ENCODE measurements at places on chromosomes 1 and 21.

- DNase-seq, result no peak
Measured at GRCh38 chr1:33162141-33162540, 19.7 kb downstream of the TRIM62 start.

GRCh38 chr1:197268012-197268411 is at the start of gene CRB1:
TSS of gene CRB1 (plus strand) at chr1:197268252. CDS start at chr1:197268413, 161 bp downstream.
- no peak for DNase-seq

DNA sequence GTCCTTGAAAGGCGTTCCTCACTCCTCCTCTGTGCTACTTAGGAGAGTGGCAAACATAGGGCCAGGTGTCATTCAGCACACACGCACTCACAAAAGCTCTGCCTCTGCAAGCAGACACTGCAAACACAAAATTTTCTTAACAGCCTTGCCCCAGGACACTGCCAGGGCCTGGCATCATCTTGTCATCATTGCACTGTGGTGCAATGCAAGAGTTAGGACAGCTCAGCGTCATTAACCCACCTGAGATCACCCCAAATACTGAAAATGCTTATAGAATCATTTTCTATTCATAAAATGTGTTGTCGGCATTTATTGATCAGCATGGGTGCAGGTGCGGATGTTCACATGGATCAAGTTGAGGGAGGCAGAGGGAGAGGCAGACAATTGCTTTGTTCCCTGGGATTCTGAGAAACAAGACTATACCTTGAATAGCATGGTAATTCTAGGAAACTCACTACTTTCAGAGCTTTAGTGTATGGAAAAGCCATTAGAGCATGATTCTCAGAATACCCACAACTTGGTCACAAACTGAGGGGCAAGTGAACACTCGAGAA is 3.0 kb downstream of the ADAM30 start:
- DNase-seq, result no peak

DNA sequence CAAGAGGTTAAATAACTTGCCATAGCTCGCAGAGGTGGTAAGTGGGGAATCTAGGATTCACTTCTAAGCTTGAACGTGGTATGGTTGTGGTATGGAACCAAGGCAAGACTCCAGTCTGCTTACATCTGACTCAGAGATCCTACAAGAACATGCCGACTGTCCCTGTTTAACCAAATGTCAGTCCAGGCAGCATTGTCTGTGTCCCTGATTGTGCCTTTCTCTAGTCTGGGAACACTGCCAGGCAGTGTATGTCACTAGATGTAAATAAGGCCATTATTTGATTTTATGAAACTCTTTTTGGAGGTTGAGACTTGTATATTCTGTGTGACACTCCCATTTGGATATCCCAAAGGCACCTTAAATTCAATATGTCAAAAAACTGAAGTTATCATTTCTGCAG is 96.0 kb downstream of the NOS1AP start:
- no peak for DNase-seq

DNA sequence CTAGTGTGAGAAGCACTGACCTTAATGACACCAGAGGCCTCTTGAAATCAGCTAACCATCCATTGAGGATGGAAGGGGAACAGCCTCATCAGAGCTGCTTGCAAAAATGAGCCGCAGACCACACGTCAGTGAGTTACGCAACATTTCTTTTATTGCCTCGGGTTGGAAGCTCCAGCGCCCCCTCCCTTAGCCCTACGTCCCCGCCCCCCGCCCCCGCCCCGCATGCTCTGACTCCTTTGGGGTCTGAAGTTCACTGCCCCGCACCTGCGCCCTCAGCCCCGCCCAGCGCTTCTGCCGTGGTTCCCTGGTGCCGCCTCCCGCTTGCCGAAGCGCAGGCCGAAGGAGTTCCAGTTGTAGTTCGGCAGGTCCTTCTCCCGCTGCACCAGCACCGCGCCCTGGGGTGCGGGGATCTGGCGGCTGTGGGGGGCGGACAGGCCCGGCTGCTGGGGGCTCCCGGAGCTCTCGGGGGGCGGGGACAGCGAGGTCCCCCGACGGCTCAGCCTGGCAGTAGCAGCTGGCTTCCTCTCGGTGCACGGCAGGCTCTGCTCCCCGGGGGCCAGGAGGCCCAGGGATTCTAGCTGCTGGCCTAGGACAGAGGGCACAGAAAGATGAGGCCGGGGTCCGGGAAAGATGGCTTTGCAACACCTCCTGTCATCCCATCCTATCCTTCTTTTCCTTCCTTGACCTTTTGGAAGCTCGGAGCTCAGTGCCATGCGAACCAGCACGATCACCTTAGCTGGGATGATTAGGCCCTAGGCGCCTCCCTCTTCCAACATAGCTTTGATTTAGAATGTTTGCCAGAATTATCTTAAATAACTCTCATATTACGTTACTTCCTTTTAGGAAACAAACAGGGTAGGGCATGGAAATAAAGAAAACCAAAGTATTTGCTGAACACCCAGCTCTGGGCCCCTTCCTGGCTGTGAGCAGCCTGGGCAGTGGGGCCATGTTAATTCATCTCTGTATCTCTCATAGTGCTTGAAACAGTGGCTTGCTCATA is 5.8 kb downstream of the KISS1 start:
- no peak for DNase-seq

- DNase-seq, result no peak
Measured at GRCh38 chr1:189424746-189425331, 1052.8 kb downstream of the BRINP3 start.

- no peak for DNase-seq
Measured at GRCh38 chr1:117815926-117816325, 113.5 kb downstream of the GDAP2 start.

DNA sequence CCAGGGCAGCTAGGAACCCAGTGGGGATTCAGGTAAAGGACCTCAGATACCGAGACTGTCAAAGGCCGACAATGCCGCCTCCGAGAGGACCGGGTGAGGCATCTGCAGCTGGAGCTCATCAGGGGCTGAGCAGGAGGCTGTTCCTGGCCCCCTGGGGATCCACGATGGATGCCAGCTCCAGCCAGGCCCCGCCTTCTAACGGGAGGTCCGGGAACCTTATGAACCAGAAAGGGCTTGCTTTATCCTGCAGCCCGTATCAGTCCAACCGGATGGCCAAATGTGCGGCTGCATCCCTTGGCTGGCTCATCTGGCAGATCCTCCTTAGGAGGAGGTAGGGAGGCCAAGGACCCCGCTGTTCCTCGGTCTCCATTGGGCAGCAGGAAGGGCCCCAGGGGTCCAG is 32.0 kb downstream of the SLC45A1 start:
- no peak for DNase-seq

- peak; percentile 34 for DNase-seq
Measured at GRCh38 chr1:31788825-31789256, 24.7 kb upstream of the ADGRB2 start.

- DNase-seq, result no peak
Measured at GRCh38 chr1:236345728-236346127, 48.4 kb upstream of the EDARADD start.

GRCh38 chr1:110408488-110408887 is 994 bp upstream of the LAMTOR5 start:
- peak; percentile 46 for DNase-seq

GRCh38 chr21:45138199-45139002 is 64.0 kb downstream of the ADARB1 start:
- peak; percentile 69 for DNase-seq

- DNase-seq, result no peak
Measured at GRCh38 chr1:222543817-222544216, 4.1 kb downstream of the HHIPL2 start.

DNA sequence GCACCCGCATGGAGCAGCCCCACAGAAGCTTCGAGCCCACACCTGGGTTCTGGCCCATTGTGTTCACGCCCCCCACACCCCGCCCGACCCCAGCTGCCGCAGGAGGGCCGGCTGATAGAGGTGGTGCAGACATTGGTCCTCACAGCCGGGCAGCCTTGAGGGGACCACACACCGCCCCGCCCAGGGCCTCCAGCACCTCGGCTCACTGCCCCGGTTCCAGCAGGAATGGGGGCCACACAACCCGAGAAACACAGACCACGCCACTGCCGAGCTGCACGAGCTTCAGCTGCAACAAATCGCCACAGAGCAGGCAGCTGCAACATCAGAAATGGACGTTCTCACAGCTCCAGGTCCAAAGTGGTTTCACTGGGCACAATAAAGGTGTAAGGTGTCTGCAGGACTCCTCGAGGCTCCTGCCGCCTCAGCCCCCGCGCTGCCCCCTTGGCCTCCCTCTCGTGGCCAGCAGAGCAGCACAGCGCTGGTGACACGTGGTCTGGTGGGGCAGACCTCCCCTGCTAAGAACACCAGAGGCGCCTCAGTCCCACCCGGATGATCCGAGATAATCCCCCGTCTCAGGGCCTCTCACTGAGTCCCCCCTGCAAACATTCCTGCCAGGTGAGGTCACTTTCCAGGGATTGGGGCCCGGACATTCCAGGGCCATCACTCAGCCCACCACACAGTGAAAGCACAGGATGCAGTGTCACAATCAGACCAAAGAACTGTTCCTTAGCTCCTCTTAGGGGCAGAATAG is 62.3 kb upstream of the ADARB1 start:
- DNase-seq, result no peak

GRCh38 chr21:37374027-37374426 is 7.5 kb downstream of the DYRK1A start:
- no peak for DNase-seq

DNA sequence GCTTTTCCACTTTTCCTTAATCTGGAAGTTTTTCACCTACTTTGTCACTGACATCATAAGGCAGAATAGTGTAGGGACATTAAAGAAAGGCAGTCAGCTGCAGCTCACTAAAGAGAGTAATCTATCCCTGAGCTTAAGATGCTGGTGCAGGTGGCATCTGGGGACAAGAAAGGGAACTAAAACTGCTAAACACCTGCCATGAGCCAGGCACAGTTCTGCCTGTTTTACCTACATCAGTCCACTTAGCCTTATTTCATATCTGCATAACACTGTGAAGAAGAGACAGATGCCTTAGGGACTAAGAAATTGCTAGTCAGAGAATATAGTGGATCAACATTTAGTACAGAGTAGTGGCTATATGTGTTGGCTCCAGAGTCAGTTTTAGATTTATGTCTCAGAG is 88.1 kb downstream of the GPATCH2 start:
- DNase-seq, result no peak

DNA sequence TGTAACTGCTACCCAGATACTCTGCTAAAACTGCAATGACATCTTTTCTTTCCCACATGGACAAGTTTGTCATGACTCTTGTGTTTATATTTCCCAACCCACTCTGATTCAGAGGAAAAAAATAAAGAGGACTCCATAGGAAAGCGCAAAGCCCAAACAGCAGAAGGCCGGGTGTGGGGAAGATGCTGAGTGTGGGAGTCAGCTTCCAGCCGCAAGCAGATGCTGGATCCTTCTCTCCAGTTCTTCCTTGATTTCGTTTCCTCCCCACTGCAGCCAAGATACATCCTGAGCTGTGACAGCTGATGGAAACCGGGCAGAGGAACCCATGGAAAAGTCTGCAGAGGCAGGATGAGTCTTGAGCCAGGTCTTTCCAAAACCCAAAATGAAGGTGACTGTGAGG is 498.2 kb downstream of the PLPP3 start:
- no peak for DNase-seq

GRCh38 chr1:205985330-205986005 is 17.7 kb downstream of the RAB7B start:
- no peak for DNase-seq

DNA sequence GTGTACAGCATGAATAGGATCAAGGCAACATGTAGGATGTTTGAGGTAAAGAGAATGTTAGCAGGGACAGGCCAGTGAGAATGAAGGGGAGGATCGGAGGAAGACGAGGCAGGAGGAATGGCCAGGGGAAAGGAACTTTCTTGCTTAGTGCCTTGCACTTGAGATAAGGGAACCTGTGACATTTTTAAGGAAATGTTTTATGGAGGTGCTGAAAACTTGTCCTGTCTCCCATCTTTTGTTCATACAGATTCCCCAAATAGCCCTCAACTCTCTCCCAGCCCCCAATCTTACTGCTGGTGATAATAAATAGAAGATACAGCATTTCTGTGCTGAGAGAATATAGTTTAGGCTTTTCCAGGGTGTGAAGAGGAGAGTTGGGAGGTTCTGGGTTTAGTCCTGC is 13.6 kb downstream of the ATP8B2 start:
- no peak for DNase-seq

- no peak for DNase-seq
Measured at GRCh38 chr21:16751695-16752474, 761.0 kb upstream of the CXADR start.

DNA sequence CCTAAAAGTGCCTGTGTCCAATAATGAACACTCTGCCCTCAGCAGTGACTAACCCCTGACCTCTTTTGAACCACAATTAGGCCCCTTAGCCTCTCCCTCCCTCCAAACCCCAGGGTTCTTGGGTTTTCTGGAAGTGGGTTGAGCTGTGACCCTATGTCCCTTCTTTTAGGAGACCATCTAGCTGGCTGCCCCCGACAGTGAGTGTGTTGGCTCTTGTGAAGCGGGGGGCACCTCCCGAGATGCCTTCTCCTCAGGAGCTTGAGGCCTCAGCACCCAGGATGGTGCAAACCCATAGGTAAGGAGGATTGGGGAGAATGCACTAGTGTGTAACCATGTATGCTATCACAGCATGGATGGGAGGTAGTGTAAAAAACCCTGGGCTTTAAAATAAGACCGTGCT is 7.3 kb downstream of the RUSC1 start:
- DNase-seq, result no peak

GRCh38 chr1:234555390-234556024 is 54.5 kb downstream of the IRF2BP2 start:
- peak; percentile 62 for DNase-seq

DNA sequence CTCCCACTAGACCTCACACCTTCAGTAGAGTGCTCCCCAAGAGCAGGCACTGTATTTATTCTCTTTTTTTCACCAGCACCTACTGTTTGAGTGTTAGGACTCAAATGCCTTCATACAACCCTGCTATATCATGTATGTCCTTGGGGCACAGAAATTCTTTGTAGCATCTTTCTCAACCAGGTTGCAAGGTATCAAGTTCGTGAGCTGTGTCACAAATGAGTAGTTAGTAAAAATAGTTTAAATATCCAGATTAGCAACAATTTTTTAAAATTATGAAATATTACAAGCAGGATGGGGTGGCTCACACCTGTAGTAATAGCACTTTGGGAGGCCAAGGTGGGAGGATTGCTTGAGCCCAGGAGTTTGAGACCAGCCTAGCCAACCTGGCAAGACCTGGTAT is 152.6 kb upstream of the TNR start:
- DNase-seq, result no peak

DNA sequence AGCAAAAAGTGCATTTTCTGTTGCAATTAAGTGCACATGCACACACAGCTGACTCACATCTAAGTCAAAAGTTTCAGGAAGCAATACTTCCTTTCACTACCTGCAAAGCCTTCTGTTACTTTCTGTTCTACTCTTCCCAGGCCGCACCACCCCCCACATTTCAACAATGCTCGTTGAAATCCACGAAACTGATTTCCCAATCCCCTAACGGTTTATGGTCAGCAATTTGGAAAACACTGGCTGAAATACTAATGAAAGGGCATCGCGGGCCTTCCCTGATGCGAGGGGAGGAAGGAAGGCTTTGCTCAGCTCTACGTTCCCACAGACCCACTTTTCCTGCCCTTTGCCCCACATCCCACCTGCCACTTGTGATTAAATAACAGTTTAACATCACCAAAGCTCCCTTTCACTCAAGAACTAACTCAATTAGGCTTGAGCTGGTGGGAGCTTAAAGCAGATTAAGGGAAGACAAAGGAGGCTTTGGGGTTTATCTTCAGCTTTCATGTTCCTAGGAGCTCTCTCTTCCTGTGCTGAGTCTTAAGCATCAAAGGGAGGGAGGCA is 243.2 kb upstream of the RAB4A start:
- DNase-seq, result no peak

Measured in hematopoietic multipotent progenitor cell treated with erythropoietin and hydrocortisone succinate and interleukin-3 and kit ligand, for 17 days (in vitro differentiated cells).